Left ventricle myocardium superior (tissue), 1 donor: ENCODE measurements at places on chromosomes 16 and 17.

- DNase-seq, result no peak
Observed at GRCh38 chr17:61877837-61878236, 14.5 kb upstream of the BRIP1 start.

- DNase-seq, result no peak
Observed at GRCh38 chr16:27638833-27639560, 89.1 kb downstream of the KATNIP start.

- peak; percentile 31 for DNase-seq
Observed at GRCh38 chr16:29111421-29111820, 126.6 kb downstream of the LAT start.

DNA sequence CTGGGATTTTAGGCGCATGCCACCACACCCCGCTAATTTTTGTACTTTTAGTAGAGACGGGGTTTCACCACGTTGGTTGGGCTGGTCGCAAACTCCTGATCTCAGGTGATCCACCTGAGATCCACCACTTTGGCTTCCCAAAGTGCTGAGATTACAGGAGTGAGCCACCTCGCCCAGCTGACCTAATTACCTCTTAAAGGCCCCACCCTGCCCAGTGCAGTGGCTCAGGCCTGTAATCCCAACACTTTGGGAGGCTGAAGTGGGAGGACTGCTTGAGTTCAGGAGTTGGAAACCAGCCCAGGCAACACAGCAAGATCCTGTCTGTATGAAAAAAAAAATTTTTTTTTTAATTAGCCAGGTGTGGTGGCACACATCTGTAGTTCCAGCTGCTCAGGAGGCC is 2.9 kb upstream of the COASY start:
- DNase-seq, result peak; percentile 25

GRCh38 chr16:86956437-86956836 is 360.8 kb downstream of the C16orf95 start:
- DNase-seq, result no peak

DNA sequence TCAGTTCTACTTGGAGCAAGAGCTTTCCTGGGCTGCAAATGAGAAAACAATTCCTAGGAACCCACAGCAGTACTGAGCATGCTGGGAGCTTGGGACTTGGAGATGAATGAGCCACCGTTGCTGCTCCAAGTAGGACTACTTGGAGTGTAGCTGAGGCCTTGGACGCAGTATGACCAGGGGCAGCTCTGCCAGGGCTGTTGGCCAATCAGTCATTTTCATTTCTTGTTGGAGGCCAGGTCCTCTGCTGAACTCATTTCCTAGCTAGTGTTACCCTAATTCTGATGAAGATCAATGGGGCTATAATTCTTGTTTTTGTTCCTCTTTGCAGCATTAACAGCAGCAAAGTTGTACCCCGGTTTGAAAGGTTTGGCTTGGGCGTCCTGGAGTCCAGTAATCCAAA is 8.0 kb upstream of the LGALS9 start:
- peak; percentile 50 for DNase-seq

DNA sequence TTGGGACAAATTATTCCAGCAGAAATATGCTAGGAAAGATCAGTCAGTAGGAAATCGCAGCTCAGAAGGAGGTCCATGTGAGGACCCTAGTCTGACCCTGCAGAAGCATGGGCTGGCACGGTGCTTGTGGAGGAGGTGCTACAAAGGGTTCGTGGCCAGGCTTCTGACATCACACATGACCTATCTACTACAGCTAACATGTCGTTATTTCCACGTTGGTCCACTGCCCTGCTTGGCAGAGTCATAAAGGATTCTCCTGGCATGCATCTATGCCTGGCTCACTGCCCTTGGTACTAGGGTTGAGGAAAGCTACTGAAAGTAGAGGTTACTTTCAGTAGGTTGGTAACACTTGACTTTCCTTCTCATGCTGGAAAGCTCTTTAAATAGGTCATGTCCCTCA is 118.1 kb upstream of the SHISA6 start:
- DNase-seq, result peak; percentile 24

- DNase-seq, result no peak
Observed at GRCh38 chr17:44854192-44854591, 6.5 kb downstream of the HIGD1B start.

GRCh38 chr17:14334276-14334840 is 33.5 kb downstream of the HS3ST3B1 start:
- no peak for DNase-seq

- DNase-seq, result no peak
Observed at GRCh38 chr17:20203761-20204263, 194.7 kb downstream of the SPECC1 start.

DNA sequence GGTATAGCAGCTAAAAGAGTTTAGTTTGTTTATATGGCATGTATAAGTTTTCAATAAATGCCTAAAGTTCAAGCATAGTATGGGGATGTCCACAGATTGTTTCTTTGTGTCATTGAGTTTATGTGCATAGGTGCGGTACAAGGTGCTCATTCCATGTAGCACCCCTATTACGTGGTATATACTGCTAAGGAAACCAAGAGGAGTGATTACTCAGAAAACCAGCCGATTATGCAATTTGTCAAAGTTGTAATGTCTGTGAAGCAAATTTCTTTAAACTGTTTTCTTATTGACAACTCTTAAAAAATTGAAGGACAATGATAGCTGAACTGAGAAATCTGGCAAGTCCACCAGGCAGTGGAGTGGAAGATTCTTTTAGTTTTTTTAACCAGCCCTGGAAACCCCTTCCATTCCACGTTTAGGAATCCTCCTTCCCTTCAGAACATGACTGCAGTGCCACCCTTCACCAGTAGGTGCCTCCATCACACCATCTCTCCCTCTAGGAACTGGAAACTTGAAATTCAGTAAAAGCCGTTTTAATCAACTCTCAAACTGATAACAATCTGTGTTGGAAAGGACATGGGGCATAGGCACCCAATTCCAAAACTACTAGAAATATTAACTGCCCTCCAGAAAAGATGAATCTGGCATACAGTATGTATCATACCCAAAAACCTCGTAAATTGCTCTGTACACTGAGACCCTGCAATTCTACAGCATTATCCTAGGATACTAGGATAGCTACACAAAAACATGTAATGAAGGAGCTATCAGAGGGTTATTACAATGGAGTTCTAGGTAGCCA is 43.5 kb downstream of the REXO5 start:
- peak; percentile 75 for DNase-seq

GRCh38 chr17:17513626-17514025 is 17.4 kb upstream of the RASD1 start:
- peak; percentile 12 for DNase-seq

DNA sequence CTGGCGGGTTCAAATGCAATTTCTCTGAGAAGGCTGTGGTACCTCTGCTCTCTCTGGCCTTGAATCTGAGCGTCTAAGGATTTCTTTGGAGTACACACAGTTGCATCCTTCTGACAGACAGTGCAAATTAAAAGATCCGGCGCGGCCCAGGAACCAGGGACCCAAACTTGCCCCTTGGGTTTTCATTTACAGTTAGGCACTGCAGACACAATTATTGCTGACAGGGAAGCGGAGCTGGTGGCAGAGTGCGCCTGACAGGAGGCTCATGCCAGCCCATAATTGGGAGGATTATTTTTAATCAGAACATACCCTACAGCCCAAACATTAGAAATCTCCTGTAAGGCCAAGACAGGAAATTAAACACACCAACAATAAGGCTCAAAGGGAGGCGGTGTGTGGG is 1023.4 kb upstream of the RBFOX1 start:
- DNase-seq, result no peak

DNA sequence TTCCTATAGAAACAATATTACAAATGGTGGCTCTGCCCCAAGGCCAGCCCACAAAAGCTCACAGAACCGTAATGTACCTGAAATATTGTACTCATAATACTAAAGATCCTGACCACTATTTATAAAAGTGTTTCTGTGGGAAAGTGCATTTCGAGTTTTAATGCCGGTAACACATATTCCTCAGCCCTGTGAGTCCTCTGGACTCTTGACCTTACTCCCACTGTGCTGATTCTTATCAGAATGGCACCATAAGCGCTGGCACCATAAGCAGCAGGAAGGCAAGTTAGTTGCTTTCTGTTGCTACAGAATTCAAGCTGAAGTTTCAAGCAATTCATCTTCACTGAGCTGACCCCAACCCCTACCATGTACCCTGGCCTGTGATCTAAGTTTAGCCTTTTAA is 36.4 kb upstream of the MED13 start:
- DNase-seq, result no peak

- DNase-seq, result peak; percentile 71
Observed at GRCh38 chr16:49857423-49858181, 1.7 kb upstream of the ZNF423 start.

GRCh38 chr16:82033683-82034300 is 1.3 kb upstream of the HSD17B2 start:
- no peak for DNase-seq

DNA sequence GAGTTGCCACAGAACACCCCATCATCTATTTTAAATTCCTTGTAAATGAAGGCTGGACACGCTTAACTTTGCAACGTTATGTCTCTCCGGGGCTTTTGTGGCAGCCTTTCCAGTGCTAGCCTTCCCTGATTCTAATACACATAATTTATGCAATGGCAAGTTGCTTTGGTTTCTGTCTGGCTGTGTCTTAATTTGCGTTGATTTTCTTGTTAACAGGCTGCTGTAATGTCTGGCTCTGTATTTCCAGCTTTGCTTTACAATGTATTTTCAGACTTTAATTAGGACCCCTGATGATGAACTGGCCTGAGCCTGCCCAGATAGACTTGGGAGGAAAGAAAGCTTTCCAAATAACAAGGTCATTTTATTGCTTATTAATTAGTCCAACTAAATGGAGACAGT is 30.3 kb downstream of the ARSG start:
- DNase-seq, result no peak

DNA sequence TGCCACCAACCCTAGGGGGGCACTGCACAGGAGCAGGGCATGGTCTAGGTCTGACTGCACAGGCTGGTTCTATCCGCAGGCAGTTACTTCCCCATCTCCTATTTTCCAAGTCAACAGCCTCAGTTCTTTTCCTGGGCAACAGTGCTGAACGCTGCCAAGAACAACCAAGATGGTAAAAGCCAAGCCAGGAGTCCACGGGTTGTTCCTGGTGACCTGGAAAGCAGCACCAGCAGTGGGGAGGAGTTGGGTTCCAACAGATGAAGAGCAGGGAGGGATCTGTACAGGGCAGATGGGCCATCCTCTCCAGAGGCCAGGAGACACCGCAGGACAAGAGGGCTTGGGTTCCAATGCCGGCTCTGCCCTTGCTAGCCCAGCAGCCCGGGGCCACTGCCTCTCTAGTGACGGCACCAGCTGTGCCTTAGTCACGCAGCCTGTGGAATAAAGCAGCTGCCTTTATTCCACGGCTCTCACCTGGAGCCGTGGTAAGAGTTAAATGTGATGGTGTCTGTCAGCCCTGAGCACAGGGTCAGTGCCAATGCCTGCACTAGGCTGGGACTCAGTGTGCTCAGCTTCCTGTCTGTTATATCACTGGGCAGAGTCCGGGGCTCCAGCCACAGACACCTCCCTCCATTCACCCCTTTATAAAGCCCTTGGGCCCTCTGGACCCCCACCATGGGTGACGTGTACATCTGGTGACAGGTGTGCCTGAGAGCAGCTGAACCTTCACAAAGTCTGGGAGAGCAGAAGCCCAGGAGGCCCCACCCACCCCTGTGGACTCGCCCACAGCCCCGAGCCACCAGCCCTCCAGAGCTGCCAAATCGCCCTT is 44.9 kb downstream of the MARF1 start:
- DNase-seq, result no peak

GRCh38 chr16:85193115-85193493 is 80.8 kb upstream of the CIBAR2 start:
- DNase-seq, result no peak
